ENCODE measurements at places on chromosomes 16 and 17. TPM values are rescaled to one million over a fixed set of nuclear protein-coding genes. Genes with fewer than 3 reads are reported as not detected.

DNA sequence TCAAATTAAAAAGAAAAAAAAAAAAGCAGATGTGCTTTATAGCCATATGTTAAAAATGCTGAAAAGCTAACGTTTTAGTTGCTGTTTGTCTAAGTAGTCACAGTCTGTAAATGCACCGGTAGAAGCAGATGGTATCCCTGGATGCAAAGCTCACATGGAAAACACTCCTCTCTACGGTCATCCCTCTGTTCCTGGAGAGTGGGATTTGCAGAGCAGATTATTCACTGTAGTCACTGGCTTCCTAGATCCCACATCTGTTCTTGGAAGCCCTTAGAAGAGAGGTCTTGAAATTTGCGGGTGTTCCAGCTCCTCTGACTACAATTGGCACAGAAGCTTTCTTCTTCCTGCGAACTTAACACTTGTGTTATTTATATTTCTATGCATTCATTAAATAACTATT, 186.6 kb downstream of the PMP22 start:
- DNase-seq: no peak

- no peak for DNase-seq
Observed at GRCh38 chr17:17110520-17110919, 68.3 kb downstream of the MPRIP start.

DNA sequence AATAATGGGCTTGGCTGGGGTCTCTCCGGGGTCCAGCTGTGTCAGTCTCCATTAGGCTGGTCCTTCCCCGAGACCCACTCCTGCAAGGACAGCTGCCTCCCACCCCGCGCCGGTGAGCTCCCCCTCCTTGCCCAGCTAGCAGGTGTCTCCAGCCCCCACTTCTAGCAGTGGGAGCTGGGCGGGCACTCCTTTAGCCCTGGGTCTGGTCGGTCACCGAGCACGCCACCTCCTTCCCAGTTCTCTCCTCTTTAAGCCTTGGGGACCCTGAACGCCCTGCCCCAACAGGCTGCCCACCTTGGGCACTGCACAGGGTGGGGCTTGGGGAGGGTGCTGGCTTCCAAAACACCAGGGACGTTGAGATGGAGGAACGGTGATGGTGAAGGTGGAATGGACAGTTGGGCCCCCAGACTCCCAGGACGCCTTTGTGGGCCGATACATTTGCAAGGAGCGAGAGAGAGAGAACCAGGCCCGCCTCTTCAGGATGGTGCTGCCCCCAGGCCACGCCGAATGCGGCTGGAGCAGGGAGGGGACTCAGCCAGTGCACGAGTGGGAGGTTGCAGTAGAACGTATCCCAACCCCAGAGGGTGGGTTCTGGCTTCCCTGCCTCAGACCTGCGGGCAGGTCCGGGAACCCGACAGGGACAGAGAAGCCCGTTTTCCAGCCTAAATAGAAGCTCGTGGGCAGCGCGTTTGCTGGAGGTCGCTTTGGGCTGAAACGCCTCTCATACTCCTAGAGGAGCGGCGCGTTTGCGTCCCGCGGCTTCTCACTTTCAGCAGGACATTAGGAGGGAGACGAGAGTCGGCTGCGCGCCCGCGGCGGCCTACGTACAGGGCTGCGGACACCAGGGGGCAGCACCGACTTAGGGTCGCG, 10.7 kb downstream of the TBX2 start:
- no peak for DNase-seq

DNA sequence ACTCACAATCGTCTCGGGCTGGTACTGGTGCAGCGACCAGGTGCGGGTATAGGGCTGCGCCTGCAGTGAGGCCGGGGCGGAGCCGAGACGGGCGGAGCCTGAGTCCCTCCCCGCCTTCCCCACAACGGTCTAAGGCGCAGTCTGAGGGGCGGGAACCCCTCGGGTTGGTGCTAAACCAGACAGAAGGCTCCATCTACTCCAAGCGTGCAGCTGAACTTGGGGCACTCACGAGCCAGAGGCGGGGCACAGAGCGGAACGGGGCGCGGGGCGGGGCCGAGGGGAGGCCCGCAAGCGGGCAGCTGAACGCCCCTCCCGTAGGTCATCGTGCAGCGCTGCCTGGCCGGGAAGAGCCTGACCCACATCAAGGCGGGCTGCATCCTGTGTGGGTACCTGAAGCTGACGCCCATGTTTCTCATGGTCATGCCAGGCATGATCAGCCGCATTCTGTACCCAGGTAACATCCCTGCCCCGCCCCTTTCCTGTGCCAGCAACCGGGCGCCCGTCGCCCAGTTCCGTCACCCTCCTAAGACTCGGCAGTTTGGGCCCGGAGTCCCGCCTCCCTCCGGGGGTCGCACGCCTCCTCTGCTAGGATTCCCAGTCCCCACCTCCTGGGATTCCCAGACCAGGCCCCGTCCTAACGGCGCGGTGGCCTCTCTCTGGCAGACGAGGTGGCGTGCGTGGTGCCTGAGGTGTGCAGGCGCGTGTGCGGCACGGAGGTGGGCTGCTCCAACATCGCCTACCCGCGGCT, 5.0 kb downstream of the SLC5A2 start:
- peak; percentile 73 for DNase-seq

GRCh38 chr16:86101137-86101896, 202.4 kb downstream of the IRF8 start:
- DNase-seq: no peak

GRCh38 chr17:30414486-30414885, 35.8 kb downstream of the CPD start:
- DNase-seq: no peak

DNA sequence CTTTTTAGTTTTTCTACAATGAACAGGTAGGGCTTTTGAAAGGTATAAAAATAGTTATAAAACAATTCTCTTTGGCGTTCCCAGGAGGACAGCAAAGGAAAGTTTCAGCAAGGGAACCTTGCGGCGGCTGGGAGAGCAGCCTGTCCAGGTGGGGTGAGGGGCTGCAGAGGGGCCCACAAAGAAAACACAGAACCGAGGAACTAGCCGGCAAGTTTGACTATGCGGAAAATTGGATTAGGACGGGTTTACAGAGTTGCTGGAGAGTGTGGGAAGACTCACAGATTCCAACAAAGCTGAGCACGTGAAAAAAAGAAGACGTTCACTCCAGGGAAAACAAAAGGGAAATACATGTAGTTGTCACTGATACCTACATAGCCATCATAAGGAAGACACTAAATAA, 40.2 kb upstream of the METTL16 start:
- no peak for DNase-seq

GRCh38 chr17:56972111-56972730, 5.7 kb upstream of the SCPEP1 start:
- no peak for DNase-seq

GRCh38 chr16:9152649-9153501, 61.4 kb downstream of the HAPSTR1 start:
- no peak for DNase-seq

- no peak for DNase-seq
Observed at GRCh38 chr17:45230787-45231480, 9.2 kb downstream of the FMNL1 start.

- no peak for DNase-seq
Observed at GRCh38 chr16:73131156-73131862, 83.4 kb upstream of the ZFHX3 start.

GRCh38 chr17:78892520-78892919, 10.5 kb downstream of the CEP295NL start:
- no peak for DNase-seq

DNA sequence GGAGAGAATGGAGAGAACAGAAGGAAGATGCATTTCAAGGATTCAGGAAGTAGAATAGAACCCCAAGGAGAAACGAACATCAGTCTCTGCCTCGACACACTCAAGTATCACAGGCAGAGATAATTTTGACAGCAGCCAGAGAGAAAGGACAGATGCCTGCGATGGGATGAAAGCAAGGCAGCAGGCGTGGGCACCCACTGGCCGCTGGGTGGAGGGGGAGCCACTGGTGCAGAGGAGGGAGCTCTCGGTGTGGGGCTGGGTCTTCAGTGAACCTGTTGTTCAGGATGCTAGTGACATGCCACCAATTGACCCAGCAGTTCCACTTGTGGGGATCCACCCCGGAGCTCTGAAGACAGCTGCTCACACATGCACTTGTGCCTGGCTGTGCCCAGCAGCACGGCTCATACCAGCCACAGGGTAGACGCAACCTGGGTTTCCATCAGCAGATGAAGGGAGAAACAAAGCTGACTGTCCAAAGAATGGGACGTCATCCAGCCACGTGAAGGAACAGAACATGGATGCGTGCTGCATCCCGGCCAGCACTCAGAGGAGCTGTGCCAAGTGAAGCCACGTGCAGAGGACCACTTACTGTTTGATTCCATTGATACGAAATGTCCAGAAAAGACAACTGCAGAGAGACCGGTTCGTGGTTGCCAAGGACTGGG, 127.0 kb downstream of the BANP start:
- DNase-seq: no peak

GRCh38 chr17:12445331-12445730, 220.4 kb upstream of the MYOCD start:
- no peak for DNase-seq

DNA sequence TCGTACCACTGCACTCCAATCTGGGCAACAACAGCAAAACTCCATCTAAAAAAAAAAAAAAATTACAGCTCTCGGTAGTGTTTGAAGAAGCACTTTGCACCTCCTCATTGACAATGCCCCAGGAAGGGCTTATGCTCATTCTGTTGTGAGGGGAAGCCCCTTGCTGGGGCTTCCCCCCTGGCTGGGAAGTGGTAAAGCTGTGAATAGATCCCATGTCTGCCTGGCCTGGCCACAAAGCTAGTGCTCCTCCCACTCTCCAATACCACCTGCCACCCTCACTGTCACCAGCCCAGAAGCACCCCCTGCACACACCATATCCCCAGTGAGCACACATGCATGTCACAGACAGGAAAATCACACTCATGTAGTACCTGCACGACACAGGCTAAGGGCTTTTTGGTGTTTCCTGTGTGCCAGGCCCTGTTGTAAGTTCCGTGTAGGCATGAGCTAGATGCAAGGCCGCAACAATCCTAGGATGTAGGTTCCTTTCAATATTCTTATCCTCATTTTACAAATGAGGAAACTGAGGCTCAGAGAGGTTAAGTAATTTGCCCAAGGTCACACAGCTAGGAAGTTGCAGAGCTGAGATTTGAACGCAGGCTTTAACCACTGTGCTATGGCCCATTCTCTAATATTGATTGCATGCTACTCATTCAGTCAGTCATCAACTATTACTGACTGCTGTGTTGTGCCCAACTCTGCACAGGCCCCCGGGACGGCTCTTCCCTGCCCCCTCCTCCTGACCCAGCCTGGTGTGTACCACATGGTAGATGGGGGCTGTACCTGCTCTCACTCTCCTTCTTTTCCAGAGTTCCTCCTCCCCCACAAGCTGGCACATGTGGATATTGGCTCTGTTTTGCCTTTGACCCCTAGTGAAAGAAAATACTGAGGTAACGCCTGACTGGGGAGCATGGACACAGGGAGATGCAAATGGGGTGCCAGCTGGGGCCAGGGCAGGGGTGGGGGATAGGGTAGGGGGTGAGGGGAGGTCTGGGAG, 11.9 kb upstream of the COL1A1 start:
- no peak for DNase-seq

DNA sequence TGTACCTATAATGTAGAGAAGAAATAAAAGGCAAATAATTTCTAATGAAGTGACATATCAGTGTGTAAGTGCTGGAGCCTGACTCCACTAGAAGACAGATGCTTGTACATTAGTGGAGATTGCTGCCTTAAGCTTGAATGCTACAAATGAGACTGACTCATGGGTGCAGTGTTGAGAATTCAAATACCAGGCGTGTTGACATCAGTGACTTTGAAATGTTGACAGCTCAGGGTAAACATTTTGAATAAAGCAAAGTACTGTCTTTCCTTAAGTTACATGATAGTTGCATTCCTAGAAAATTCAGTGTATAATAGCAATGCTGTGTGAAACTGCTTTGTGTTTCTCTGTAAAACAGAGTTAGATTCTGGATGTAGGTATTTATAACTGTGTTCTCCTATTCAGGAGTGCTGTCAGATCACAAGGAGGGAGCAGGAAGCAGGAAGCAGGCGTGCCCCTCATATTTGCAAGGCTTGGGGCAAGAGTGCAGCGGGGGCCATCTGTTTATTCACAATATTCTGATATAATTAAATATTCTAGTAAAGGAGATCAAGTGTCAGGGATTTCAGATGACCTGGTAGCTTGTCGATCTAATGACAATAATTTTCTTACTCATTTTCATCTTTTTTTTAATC, 119.0 kb downstream of the SPECC1 start:
- no peak for DNase-seq

DNA sequence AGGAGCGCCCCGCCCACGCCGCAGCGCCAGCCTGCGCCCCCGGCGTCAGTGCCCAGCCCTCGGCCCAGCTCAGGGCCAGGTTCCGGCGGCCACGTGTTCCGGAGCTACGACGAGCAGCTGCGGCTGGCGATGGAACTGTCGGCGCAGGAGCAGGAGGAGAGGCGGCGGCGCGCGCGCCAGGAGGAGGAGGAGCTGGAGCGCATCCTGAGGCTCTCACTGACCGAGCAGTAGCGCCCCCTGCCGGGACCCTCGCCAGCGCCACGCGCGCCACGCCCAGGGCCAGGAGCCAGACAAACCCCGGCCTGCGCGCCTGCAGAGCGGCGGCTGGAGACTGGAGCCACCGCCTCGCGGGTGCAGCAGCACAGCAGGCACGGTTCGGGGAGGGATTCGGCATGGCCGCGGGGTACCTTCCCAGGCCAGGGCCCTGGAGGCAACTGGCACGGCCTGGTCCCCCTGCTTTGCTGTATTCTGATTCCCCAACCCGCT, 9.3 kb downstream of the CORO6 start:
- peak; percentile 91 for DNase-seq

GRCh38 chr16:83554096-83554495, 253.7 kb upstream of the HSBP1 start:
- DNase-seq: no peak

- no peak for DNase-seq
Observed at GRCh38 chr16:61146429-61146828, 889.8 kb downstream of the CDH8 start.

GRCh38 chr16:14399378-14400284, 230.4 kb downstream of the PARN start:
- DNase-seq: no peak

GRCh38 chr17:41540921-41541625, 13.0 kb upstream of the KRT19 start:
- DNase-seq: no peak

DNA sequence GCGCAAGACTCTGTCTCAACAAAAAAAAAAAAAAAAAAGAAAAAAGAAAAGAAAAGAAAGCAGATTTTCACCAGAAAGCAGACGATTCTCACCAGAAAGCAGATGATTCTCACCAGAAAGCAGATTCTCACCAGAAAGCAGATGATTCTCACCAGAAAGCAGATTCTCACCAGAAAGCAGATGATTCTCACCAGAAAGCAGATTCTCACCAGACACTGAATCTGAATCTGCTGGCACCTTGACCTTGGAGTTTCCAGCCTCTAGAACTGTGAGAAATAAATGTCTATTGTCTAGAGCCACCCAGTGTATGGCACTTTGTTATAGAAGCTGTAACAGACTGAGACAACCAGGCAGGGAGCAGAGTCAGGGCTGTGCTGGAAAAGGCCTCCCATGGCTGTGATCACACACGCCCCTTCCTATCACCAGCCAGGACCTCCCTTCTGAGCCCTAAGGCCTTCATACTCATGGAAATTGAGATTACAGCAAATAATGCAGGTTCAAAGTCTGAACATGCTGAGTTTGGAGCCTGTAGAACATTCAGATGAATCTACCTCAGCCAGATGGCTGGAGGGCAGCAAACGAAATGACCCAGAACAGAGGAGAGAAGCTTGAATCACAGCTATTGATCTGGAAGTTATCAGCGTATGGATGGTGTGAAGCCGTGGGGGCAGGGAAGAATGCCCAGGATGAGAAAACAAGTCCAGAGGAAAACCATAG, 309.3 kb downstream of the SLC39A11 start:
- DNase-seq: no peak

The TRPV3 gene
- polyA plus RNA-seq: 0.99 TPM

The SLFN12L gene
- polyA plus RNA-seq: 0.19 TPM

The COPZ2 gene
- polyA plus RNA-seq: 9.8 TPM

The CACNA1H gene
- polyA plus RNA-seq: 12.8 TPM

The EVPLL gene
- polyA plus RNA-seq: 0.09 TPM

The MYO15B gene
- polyA plus RNA-seq: 307 TPM

The BCL6B gene
- polyA plus RNA-seq: 2.4 TPM

All from pancreas (tissue), 10 donors.